ENCODE measurements at places on chromosomes 16 and 17.

- no peak for DNase-seq
Observed at GRCh38 chr17:34714475-34715410, 135.4 kb downstream of the TMEM132E start.

DNA sequence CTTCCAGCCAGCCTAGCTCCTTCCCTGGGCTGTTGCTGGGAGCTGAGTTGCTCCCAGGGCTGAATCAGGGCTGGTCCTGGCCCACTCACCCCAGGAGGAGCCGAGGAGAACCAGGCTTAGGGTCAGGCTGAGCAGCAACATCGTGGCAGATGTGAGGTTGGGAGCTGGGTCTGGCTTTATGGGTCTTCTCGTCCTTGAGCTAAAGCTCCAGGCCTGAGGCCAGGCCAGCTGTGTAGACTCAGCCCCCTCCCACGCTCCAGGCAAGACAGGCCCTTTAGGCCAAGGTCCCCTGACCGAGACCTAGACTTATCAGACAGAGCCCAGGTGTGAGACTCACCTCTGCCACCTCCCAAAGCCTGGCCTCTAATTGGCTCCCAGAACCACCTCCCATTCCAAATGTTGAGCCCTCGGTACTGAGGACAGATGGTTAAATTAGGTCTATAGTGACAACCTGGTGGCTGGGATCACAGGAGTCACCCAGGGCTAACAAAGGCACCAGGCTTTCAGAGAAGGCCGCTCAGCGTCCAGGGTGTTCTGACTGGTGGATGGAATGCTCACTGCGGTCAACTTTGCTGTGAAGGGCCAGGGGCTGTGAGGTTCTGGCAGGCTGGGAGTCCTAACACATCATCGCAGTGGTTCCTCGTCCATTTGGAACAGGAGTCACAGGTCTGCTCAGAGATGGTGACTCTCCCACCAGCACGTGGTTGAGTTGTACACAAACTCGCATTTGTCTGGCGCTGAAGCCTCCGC is at the start of gene CTRL:
Gene CTRL, minus strand, starts transcription at position 151 of the 750 bp plus-strand sequence. Its CDS starts 10 bp downstream, at position 141.
- peak; percentile 13 for DNase-seq

DNA sequence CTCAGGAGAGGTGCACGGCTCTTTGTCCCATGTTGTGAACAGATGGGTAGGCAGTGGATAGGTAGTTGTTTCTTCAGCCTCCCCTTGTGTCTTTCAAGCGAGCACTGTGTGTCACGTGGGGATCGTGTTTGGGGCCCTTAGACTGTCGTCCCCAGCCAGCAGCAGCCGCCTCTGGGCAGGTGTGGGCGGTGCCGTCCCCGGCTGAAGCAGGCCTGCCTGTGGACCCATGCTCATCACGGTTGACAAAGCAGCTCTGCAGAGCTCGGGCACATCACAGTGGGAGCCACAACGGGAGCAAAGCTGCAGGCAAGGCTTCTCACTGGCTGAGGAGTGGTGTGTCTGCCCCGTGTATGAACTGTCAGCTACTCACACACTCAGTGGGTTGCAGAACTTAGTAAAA is 4.7 kb upstream of the RPL13 start:
- no peak for DNase-seq

- no peak for DNase-seq
Observed at GRCh38 chr17:17628388-17629008, 37.0 kb upstream of the PEMT start.

DNA sequence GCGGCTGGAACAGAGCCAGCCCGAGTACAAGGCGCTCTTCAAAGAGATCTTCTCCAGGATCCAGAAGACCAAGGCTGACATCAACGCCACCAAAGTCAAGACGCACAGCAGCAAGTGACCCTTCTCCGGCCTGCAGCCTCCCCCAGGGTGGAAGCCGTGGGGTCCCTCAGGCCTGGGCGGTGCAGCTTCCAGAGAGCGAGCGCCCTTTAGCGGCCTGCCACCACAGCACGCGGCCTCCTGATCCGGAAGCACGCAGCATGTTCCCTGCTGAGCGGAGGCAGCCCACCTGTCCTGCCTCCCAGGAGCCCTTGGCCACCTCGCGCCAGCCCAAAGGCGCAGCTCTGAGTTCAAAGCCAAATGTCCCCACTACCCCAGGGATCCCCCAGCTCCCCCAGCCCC is 8.5 kb upstream of the MRPL58 start:
- no peak for DNase-seq

- peak; percentile 94 for DNase-seq
Observed at GRCh38 chr16:54930005-54930868, at the start of gene IRX5. Gene IRX5 (plus strand): TSS chr16:54930865. CDS start chr16:54931199, 334 bp downstream.

GRCh38 chr17:78753316-78754250 is 28.5 kb downstream of the CYTH1 start:
- DNase-seq = no peak

DNA sequence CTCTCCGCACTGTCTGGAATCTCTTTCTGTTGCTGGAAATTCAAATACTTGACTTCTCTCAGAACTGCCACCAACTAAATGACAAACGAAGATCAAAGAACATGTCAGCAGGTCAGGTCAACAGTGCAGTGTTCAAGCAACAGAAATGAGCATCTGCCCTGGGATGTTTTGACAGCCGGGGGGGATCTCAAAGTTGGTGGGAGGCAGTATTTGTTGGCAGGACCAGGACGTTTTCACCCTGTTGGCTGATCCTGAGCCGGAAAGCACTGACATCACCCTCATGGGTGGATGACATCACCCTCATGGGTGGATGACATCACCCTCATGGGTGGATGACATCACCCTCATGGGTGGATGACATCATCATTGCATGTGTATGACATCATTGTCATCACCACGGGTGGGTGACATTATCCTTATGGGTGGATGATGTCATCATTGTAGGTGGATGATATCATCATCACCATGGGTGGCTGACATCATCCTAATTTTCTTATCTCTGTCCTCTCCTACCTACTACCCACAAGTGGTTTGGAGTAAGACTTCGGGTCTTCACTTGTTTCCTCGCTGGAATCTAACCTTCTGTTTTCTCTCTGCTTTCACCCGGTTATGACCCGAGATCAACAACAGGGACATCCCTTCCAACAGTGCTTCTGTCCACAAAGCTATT is 18.9 kb downstream of the DNAH17 start:
- DNase-seq = no peak

DNA sequence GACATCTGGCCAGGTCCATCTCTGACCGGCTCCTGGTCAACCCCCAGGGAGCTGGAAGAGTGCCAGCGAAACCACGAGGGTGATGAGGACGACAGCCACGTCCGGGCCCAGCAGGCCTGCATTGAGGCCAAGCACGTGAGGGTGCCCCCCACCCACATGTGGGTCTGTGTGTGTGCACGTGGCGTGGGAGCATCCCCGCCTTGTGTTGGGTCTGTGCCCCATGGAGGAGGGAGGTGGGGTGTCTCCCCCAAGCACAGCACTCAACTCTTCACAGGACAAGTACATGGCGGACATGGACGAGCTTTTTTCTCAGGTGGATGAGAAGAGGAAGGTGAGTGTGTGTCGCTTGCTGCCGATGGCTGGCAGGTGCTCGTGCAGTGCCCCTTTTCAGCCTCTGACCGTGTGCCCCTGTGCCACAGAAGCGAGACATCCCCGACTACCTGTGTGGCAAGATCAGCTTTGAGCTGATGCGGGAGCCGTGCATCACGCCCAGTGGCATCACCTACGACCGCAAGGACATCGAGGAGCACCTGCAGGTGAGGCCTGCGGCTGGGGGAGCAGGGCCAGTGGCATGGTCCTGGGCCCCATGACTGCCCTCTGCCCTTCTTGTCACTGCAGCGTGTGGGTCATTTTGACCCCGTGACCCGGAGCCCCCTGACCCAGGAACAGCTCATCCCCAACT is 1.7 kb downstream of the STUB1 start:
- DNase-seq = peak; percentile 47

- DNase-seq = no peak
Observed at GRCh38 chr17:12074346-12074745, 53.7 kb downstream of the MAP2K4 start.

GRCh38 chr17:38361694-38362465 is 10.2 kb downstream of the SOCS7 start:
- no peak for DNase-seq

GRCh38 chr17:41326173-41327145 is 10.9 kb upstream of the KRTAP17-1 start:
- DNase-seq = no peak

DNA sequence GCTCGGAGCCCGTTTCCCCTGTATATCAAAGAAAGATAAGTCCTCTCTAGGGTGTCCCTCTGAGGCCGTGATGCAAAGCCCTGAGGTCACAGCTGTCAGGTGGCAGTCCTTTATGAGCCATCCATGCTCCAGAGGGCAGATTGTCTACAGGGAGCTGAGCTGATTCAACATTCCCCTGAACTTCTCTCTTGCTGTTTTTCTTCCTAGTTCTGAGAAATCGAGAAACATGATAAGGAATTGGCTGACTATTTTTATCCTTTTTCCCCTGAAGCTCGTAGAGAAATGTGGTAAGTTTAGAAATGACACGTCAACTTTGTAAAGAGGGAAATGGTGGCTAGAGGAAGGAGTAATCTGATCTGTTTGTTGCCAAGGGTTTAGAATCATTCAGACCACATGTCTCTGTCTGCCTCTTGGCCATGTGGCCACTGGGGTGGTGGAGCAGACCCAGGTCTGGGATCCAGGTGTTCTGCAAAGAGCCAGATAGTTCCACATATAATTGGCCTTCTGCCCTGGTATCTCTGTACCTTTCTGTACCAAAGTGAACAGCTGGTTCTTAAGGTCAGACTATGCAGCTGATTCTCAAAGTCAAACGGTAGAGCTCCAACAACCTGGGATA is 3.5 kb downstream of the CTNS start:
- DNase-seq = no peak

DNA sequence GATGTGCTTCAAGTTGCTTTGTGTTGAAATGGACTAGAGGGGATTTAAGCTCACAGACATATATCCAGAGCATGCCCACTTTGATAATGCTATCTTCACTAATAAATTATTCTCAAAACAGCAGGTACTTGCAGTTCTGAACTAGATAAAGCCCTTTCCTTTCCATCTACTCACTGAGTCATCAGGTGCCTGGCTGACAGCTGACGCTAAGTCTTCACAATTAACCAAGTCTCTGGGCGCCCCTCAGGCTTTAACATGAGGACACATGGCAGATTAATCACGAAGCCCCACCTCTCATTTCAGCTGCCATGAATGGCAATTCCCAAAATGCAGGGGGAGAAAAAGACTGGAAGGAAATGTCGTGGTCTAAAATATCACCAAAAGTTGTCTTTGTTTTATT is 29.5 kb upstream of the CRISPLD2 start:
- DNase-seq = peak; percentile 62

All from BE2C (cell line).